ENCODE measurements at places on chromosomes 7 and 10.

- DNase-seq, result no peak
These were observed 55.1 kb upstream of the ZPBP start for GRCh38 chr7:50147951-50148808.

- DNase-seq, result no peak
These were observed 31.9 kb downstream of the RNLS start for GRCh38 chr10:88551246-88551645.

- peak; percentile 79 for DNase-seq
These were observed 253.5 kb downstream of the MALRD1 start for GRCh38 chr10:19302117-19302516.

DNA sequence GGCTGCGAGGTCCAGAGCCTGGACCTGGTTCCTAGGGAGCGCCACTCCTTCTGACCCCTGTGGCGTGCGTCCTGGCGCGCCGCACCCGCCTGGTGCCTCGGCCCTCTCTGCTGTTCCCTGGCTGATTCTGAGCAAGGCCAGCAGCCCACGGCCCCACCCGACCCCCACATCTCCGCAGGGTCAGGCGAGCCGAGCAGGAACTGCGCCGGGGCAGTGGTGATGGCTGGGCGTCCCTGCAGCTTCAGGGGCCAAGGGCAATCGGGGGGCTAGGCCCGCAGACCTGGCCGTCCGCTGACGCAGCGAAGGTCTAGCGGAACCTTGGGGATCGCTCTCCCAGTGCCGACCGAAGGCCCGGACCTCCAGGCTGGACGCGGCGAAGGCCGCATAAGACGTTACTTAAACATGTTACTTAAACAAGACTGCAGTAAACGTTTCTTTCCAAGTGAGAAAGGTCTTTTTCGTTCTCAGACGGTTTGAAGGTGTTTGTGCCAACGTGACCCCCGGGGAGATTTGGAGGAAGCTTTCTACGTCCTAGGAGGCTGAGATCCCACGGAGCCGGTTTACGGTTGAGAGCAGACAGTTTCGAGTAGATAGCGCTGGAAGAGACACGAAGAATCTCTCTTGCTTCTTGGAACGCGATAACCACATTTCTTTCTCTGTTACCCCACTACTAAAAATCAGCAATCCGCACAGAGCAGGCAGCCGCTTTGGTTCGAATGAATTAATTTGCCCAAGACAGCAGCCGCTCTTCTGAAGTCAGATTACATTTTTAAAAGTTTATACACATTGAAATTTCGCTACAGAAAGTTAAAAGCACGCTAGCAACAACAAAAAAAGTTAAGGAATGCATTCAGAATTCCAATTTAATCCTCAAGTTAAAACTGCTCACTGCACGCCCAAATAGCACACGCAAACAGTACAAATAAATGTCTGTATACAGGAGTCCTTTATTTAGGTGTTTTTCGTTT, 4.9 kb upstream of the NKX2-3 start:
- DNase-seq, result peak; percentile 65

GRCh38 chr10:22770270-22770669, 55.9 kb upstream of the PIP4K2A start:
- no peak for DNase-seq

DNA sequence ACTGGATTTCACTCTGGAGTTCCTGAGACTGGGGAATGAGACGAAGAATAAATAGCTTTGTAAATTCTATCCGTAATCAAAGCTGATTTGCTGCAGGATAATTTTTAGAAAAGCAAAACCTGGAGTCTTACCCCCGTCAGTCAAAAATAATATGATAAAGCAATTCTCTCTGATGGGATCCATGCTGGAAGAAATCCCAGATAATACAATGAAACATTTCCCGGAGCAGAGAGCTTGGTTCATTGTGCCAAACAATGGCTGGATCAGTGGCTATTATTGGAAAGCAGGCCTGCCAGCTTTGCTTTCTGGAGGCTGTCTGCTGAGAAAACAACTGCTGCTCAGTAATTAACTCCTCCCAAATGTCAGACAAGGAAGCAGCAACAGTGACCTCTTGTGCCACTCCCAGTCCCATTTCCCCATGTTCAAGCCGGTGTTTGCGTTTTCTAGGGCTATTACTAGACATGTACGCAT, 609.4 kb upstream of the PCDH15 start:
- no peak for DNase-seq

DNA sequence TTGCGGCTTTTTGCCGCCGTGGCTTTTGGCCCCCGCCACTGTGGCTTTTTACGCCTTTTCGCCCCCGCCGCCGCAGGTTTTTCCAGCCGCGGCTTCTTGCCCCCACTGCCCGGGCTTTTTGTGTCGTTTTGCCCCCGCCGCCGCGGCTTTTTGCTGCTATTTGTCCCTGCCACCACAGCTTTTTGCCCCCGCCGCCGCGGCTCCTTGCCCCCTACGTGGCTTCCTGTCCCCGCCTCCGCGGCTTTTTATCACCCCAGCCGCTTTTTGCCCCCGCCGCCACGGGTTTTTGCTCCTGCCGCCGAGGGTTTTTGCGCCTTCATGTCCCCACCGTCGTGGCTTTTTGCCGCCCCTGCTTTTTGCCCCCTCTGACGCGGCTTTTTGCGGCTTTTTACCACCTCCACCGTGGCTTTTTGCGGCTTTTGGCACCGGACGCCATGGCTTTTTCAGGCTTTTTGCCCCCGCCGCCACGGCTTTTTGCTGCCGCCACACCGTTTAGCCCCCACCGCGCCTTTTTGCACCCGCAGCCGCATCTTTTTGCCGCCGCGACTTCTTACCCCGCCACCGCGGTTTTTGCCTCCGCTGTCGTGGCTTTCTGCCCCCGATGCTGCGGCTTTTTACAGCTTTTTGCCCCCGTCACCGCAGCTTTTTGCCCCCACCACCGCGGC, 637.0 kb downstream of the ZNF716 start:
- no peak for DNase-seq

DNA sequence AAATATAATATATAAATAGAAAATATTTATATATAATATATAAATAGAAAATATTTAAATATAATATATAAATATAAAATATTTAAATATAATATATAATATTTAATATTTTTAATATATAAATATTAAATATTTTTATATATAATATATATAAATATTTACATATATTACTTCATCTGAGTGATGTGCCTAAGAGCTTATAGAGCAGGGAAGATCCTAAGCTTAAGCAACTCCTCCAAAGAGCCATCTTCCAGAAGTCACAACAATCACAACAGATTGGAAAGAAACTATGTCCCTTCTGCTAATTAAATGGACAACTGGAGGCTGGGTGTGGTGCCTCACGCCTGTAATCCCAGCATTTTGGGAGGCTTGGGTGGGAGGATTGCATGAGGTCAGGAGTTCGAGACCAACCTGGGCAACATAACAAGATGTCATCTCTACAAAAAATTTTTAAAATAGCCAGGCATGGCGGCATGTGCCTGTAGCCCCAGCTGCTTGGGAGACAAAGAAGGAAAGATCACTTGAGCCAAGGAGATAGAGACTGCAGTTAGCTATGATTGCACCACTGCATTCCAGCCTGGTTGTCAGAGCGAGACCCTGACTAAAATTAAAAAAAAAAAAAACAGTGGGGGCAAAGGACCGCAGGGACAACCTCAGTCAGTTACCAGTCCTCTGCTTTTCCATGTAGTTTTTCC, 198.7 kb downstream of the SKIDA1 start:
- DNase-seq, result no peak

GRCh38 chr7:134885967-134886352, 100.3 kb upstream of the AGBL3 start:
- DNase-seq, result peak; percentile 95

DNA sequence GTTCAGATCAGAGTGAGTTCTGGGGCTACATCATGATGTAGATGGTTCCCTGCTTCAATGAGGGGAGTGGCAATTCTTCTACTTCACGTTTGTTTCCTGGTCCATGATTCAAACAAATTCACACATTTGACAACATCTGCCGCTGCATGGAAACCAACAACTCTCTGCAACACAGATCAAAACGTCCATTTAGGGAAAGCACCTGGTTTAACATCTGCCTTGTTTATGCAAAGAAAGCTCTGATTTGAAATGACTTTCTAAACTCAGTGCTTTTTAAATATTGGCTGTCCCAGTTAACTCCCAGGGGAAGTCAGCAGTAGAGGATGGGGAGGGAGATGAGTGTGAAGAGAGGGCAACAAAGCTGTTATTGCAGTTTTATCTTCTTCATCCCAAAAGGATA, 93.8 kb downstream of the GAD2 start:
- DNase-seq, result no peak
